ENCODE measurements at places on chromosomes 3 and 15. TPM values are rescaled to one million over a fixed set of nuclear protein-coding genes. Genes with fewer than 3 reads are reported as not detected.

The CLDN11 gene
- total RNA-seq = 10.5 TPM

- no peak overlapping the region for H3K27ac ChIP-seq
- H3K27me3 ChIP-seq = peaks cover 67% of the 10 kb centered on the region
- no peak for DNase-seq
- H3K4me3 ChIP-seq = peak overlapping the region; percentile 41
- H3K36me3 ChIP-seq = no peaks in the 10 kb centered on the region
- H3K4me1 ChIP-seq = peaks cover 15% of the 10 kb centered on the region
These were observed 993 bp upstream of the ISL2 start for GRCh38 chr15:76335307-76336253.

- no peak overlapping the region for H3K27ac ChIP-seq
- no peaks in the 10 kb centered on the region for H3K4me1 ChIP-seq
- DNase-seq = no peak
- no peaks in the 10 kb centered on the region for H3K27me3 ChIP-seq
These were observed 12.1 kb upstream of the FBLN2 start for GRCh38 chr3:13536832-13537231.

- no peak within 1 kb of the TSS for H3K27ac ChIP-seq
- no peaks in the 10 kb centered on the region for H3K27me3 ChIP-seq
- H3K36me3 ChIP-seq = peaks cover 8% of the 10 kb centered on the region
- H3K4me3 ChIP-seq = no peak within 1 kb of the TSS
- no peak for DNase-seq
- H3K4me1 ChIP-seq = peaks cover 5% of the 10 kb centered on the region
These were observed at the start of gene C15orf62 for GRCh38 chr15:40769274-40770146. Gene C15orf62 (plus strand): TSS chr15:40769980. CDS start chr15:40770496, 516 bp downstream.
